ENCODE measurements at places on chromosomes 2 and 18.

- DNase-seq, result no peak
Observed at GRCh38 chr18:37565101-37565976, at the start of gene CELF4. Gene CELF4 (minus strand): TSS chr18:37565798.

GRCh38 chr2:28356095-28356911 lies 36.4 kb upstream of the FOSL2 start:
- no peak for DNase-seq

GRCh38 chr2:26011609-26011989 lies 22.3 kb upstream of the RAB10 start:
- DNase-seq, result no peak

- DNase-seq, result peak; percentile 39
Observed at GRCh38 chr18:77082316-77082955, 50.1 kb downstream of the MBP start.

DNA sequence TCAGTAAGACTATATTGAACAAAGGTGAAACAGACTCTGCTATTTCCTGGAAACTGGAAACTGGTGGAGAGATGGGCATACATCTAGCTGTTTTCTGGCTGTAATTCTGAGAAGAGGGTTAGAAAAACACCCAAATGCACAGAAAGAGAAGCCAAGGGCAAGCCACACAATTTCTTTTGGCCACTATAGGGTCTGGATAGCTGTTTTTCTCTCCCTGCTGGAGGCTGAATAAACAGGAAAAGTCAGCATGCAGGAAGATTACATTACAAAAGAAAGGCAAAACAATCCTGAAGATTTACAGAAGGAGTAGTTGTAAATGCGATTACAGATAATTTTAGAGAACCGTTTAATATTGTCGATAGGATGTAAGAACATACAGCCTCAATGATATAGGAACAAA lies 186.2 kb upstream of the REG3G start:
- no peak for DNase-seq

DNA sequence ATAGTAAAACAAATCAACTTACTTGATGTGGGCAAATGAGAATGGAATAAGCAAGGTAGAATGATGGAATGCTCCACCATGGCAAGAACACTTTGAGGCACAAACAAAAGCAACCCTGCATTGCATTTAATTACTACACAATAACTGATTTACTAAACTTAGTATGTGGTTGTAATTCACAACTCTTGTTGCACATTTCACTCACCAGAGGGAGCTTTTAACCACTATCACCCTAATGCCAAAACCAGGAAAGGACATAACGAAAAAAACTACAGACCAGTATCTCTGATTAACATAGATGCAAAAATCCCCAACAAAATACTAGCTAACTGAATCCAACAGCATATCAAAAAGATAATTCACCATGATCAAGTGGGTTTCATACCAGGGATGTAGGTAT lies 659.8 kb downstream of the CPS1 start:
- no peak for DNase-seq

DNA sequence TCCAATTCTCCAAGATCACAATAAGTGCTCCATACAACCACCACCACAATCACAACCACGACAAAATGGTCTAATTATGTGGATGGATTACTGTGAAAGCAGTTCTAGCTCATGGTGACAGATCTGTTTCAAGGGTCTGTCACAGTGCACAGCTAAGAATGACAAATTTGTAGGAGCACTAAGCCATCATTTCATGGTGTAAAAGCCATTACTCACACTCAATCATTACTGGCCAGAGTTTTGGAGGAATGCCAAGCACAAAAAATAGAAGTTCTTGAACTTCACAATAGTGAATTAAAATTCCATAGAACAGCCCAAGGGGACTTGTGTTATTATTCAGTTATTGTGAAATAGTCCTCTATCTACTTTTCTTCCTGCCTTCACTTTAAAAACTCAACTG lies 2.3 kb downstream of the CPS1 start:
- DNase-seq, result no peak

DNA sequence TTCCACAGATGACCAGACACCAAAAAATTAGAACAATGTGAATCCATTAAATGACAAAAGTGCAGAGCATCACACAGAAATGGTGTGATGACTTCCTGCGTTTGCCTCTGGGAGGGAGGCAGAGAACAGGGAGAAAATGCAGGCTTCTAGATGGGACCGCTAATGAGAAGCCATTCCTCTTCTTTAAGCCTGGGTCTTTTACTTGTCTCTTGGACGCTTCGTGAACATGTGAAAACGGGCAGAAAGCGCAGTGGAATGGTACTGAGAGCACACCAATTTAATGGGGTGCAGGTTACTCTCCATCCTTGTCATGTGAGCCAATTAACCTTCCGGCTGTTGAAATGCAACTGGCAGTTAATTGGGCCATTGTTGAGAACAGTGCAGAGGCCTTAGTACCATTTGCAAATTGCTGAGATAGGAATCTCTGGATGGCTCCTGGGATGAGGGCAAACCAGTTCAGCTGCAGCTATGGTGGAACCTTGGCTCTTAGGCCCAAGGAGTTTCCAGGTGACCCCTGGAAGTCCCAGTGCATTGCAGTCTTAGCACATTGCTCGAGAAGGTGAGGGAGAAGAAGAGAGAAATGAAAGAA lies 210.4 kb upstream of the CXCR4 start:
- DNase-seq, result no peak

DNA sequence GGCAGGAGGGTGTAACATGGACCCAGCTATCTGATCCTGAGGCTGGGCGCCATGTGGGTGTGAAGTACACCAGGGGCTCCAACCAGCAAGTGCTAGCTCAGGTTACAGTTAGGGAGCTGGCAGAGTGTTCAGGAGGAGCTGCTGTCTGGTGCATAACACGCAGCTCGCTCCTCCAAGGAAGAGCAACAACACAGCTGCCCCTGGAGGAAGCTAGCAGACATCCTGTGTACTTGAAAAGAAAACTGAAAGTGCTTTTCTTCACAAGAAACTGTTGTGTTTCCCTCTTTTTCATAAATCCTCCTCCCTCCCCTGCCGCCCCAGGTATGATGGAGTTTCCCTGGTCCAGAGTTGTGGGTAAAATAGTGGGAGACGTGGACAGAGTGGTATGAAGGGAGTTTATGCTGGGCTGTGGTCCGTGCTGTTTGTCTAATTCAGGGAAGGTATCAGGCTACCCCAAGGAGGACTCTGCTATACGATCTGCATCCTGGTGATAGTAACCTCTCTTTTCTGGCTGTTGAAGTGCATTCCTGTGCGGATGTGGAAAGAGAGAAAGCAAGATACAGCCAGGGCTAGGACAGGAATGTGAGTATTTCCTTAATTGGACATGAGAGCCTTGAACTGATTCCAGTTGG lies 6.1 kb upstream of the LBH start:
- peak; percentile 60 for DNase-seq

DNA sequence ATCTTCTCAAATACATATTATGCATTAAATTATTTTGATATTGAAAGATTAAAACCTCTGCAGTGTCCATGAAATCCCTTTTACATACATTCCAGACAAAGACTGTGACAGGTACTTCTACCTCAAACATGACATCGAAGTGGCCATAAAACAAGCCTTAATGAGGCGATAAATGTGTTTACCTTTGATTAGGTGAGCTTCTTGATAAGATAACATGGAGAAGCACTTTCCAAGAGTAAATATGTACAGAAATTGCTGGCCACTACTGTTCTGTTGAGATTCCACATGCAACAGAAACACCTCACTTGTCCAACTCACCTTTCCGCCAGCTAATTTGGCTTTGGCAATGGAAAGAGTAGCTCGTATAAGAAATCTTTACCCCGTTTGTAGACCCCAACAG lies 55.2 kb downstream of the ZEB2 start:
- DNase-seq, result no peak
